ENCODE measurements at places on chromosomes 13 and 19.

GRCh38 chr19:13207237-13207845 lies 57.1 kb downstream of the IER2 start:
- DNase-seq: no peak

DNA sequence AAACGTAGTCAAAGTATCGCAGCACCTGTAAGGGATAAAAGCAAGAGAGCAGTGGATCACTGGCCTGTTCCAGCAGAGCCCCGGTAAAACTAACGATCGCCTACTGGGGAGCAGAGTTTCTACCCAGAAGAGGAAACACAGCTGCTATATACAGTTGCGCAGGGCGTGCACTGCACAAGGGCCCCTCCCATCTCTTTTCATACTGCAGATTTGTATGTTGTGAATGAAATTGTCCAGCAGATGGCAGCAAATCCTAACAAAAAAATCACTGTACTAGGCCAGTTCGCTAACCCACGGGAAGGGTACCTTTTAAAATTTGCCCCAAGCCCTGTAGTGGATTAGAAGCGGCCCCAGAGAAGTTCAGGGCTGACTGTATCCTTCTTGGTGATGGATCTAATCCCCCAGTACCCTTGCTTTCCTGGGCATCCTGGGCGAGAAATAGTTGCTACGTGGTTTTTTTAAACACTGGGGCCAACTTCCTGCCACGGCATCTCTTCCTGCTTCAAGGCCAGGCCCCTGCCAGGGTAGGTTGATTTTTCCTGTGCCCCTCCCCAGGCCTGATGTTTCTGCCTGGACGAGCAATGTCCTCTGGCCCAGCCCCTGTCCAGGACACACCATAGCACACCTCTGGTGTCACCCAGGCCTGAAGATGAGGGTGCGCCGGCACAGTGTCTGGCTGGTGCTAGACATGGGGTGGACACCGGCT lies 127.0 kb downstream of the IER2 start:
- peak; percentile 90 for DNase-seq

- no peak for DNase-seq
Observed at GRCh38 chr19:9729162-9729561, 39.4 kb downstream of the ZNF846 start.

GRCh38 chr19:50649433-50650391 lies at the start of gene C19orf81:
Gene C19orf81 (plus strand): TSS chr19:50649445. CDS start chr19:50649445, 0 bp downstream.
- peak; percentile 53 for DNase-seq

GRCh38 chr13:110714797-110715394 lies 1.4 kb downstream of the ING1 start:
- DNase-seq: peak; percentile 63

DNA sequence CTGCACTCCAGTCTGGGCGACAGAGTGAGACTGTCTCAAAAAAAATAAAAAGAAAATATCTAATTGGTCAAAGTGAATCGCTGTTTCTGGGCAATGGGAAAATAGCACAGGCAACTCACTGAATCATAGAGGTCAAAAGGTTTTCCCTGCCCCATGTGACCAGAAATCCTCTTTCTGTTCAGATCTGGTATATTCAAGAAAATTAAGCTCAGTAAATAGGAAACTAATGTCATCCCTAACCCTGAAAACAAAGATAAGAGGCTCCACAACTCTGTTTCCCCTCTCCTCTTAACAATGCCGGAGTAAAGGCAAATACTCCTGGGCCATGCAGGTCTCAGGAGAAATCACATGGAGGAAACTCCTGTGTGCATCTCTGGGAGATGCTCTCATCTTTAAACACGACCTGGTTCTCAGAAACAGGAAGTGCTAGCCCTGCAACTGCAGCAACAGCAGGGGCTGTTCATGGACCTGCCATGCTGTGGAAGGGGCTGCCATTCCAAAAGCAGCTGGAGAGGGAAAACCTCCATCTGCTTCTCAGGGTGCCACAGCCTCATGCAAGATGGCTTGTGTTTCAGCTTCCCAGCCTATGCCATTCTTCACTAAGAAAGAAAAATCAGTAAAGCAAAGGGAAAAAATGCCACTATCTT lies 47.5 kb upstream of the SLC7A9 start:
- no peak for DNase-seq

GRCh38 chr19:39824143-39825092 lies 9.5 kb downstream of the DYRK1B start:
- peak; percentile 98 for DNase-seq

GRCh38 chr19:47370045-47370611 lies 21.0 kb downstream of the DHX34 start:
- peak; percentile 63 for DNase-seq

GRCh38 chr19:3186891-3187661 lies 1.3 kb downstream of the NCLN start:
- no peak for DNase-seq

DNA sequence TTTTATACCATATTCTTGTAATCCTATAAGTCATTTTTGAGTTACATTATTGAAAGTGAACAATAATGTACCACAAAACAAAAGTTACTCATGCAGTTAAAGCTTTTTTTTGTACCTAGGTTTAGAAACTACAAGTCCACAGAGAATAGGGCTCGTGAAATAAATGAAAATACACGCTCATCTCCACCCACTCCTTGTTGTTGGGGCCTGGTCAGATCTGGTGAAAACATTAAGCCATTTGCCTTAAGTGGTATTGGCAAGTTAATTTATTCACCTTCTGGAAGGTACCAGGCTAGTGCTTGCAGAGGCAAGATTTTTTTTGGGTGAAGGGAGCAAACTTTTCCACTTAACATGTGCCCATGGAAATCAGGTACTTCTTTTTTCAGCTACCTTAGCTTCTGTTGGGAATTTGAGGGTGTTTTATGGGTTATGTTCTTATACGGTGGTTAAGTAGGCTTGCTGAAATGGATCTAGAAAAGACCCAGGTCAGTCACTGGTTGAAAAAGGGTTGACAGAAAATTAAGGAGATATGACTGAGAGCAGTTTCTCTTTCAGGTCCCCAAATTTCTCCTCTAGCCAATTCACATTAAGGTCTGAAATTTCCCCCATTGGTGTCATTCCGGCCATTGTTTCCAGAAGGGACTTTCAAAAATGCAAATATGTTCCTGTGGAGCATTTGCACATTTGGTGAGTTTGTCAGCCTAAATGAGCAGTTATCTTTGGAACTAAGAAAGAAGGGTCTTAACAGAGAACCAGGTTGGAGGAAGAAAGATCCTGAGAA lies 143.3 kb downstream of the KCNRG start:
- no peak for DNase-seq

DNA sequence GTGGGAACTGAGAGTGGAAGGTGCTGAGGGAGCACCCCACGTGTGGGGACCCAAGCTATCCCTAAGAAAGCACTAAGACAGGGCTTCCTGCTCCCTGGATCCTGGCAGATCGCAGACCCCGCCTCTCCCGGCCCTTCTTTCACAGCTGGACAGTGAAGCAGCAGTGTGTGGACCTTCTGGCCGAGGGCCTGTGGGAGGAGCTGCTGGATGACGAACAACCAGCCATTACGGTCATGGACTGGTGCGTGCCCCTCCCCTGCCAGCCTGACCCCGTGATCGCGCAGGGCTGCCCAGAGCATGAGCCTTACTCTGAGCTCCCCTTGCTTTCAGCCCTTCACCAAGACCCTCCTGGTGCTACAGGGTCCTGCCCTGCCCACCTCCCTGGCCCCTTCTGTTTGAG lies 2.3 kb downstream of the NCCRP1 start:
- no peak for DNase-seq

DNA sequence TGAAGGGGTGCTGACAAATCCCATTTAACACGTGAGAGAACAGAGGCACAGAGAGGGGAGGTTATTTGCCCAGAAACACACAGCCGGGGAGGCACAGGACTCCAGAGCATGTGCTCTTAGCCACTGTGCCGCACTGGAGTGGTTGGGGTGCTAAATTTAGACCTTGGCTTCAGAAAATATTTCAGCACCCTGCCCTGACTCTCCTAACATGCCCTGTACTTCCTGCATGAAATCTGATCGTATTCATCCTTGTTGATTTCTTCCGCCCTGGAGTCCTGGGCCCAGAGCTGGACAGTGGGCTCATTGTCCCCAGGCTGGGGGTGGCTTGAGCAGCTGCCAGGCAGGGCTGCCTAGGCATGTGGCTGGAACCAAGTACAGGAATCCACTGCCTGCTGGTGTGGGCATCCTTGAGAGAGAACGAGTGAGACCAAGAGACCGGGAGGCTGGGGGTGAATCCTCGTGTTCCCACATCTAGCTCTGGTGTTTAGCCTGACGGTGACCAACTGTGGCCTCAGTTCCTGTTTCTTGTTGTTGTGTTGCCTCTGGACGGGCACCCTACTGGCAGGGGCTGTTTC lies 5.3 kb downstream of the SLC27A1 start:
- no peak for DNase-seq

- no peak for DNase-seq
Observed at GRCh38 chr13:108676620-108677019, 47.2 kb downstream of the MYO16 start.

DNA sequence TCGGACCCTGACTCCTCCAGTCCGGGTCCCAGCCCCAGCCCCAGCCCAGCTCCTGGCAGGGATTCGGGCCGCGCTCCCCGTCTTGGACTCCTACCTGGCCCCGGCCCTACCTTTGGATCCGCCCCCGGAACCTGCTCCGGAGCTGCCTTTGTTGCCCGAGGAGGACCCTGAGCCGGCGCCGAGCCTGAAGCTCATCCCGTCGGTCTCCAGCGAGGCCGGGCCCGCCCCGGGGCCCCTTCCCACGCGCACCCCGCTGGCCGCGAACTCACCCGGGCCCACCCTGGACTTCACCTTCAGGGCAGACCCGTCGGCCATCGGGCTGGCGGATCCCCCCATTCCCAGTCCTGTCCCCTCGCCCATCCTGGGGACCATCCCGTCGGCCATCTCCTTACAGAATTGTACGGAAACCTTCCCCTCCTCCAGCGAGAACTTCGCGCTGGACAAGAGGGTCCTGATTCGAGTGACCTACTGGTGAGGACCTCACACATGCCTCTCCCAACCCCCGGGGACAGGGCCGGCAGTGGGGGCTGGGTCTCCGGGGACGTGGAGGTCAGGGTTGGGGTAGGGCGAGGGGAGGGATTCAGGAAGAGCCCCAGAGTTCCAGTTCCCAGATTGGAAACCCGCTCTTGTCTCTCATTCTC lies 732 bp downstream of the SELENOV start:
- no peak for DNase-seq

All from hematopoietic multipotent progenitor cell treated with erythropoietin and hydrocortisone succinate and interleukin-3 and kit ligand, for 6 days (in vitro differentiated cells).